Left renal cortex interstitium (tissue), 4 donors: ENCODE measurements at places on chromosomes 4 and X.

DNA sequence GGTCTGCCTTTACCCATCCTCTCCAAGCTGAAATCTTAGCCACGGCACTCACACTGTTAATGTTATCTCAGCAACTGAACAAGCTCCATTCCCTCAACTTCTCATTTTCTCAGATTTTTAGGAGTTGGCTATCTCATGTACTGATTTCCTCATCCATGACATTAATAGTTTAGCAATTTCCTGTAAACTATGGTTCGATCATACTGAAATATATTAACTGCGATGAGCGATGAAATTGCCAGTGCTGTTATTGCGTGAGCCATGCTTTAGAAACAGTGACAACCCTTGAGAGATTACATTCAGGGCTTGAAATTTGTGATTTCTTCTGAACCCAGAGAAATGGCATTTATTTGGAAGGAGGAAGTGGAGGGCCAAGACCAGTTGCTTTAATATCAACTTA is 223.7 kb downstream of the GPAT3 start:
- no peak for DNase-seq

GRCh38 chrX:119682019-119682989 is 10.7 kb downstream of the SEPTIN6 start:
- DNase-seq: no peak

DNA sequence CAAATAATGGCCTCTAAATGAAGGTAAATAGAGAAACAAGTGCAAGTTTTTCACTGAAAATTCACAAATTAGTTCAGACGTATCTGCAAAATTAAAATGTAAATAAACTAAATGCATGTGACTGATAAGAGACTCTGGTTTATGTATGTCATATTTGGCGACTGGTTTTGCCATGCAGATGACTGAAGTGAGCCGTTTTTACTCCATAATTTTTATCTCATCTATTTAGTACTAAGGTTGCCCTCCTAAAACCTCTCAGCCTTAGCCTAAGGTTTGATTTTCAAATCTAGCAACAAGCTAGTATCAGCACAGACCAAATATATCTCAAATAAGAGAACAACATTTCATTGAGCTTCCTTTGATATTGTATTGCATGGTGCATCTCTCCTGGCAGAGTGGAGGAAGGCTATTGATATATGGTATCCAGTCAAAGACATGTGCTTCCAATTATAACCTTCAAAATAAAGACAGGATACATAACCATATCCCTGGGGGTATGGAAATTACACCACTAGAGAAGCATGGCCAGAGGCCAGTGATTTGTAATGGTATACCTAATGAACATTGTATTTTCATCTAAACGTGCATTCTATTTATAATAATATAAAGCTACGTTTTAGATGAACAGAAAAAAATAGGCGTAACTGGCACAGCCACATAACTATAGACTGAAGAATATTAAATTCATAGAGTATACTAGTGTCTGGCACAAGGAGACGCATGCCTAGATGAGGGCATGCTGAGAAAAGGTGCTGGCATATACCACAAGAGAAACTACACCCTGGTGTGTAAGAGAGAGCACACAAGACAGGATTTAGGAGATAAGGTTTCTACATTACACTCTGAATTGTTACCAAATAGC is 392.6 kb upstream of the INTU start:
- no peak for DNase-seq

GRCh38 chr4:71765821-71766383 is 18.0 kb downstream of the GC start:
- no peak for DNase-seq

- no peak for DNase-seq
Observed at GRCh38 chr4:7873881-7874280, 65.8 kb downstream of the AFAP1 start.

- no peak for DNase-seq
Observed at GRCh38 chr4:162874748-162875147, 291.9 kb downstream of the NAF1 start.

DNA sequence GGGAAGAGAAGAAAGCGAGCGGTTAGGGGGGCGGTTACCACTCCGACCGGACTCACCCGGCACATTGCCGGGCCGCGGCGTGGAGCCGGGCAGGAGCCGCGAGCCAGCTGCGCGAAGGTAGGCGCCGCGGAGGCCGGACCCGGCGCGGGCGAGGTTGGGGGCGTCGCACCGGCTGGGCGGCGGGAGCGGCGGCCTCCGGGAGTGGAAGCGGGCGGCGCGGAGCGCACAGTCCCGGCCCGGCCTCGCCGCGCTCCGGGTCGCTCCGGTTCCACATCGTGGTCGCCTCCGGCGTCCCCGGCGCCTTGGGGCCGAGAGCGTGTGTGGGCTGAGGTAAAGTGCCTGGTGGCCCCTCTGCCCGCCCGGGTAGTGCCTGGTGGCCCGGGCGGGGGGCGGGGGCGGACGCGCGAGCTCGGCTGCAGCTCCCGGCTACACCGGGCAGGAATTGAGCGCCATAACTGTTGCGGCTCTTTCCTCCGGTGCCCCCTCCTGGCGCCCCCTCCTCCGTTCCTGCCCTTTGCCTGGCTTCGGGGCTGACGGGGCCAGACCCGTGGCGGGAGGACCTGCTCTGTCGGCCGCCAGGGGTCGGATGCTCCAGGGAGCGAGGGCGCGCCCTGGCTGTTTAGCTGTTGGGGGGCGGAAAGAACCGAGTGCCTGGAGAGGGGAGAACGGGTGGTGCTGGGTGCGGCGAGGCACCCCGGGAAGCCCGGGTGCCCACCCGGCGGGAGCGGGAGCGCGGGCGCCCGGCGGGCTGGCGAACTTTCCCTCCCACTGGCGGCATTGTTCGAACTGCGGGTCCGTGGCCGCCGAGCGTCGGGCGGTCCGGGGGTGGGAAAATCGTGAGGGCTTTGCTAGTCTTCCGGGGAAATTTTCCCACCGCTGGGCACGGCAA is 626 bp downstream of the JADE3 start:
- no peak for DNase-seq

- DNase-seq: no peak
Observed at GRCh38 chrX:850471-850916, 219.9 kb downstream of the SHOX start.
